T47D (cell line): ENCODE measurements at places on chromosomes 4 and X.
A peak's percentile ranks its signal among the peaks of the same experiment; 100 is the strongest.

- no peak for DNase-seq
These were observed 4.1 kb downstream of the POF1B start for GRCh38 chrX:85375333-85375738.

DNA sequence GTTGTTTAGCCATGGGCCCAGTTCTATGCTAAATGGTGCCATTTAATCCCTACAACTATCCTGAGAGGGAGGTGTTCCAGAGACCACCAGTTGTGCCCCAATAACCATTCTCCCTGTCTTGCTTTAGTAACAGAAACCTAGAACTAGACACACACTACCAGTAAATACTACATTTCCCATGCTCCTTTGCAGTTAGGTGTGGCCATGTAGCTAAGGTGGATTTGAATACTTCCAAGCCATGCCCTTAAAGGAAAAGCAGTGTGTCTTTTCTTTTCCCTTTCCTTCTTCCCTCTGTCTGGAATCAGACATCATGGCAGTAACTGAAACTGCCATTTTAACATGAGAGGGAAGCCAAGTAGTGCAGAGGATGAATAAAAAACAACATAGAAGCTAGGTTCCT is 90.9 kb upstream of the TMEM33 start:
- peak; percentile 52 for DNase-seq

DNA sequence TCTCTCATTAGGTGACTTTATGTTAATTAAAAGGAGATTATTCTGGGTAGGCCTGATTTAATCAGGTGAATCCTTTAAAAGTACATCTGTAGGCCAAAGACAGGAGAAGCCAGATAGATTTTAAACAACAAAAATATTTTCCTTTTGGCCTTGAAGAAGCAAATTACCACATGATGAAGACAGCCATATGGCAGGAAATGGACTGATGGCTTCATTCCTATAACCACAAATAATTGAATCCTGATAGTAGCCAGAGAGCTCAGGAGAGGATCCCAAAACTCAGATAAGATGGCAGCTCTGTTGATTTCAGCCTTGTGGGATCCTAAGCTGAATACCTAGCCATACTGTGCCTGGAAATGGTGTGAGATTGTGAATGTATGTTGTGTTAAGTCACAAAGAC is 66.1 kb upstream of the PRKX start:
- DNase-seq, result no peak

- no peak for DNase-seq
These were observed 35.2 kb upstream of the CBLL2 start for GRCh38 chrX:22237479-22237878.

GRCh38 chrX:118499295-118499694 is 3.7 kb downstream of the DOCK11 start:
- DNase-seq, result no peak
